ENCODE measurements at places on chromosomes 7 and 10.
A peak's percentile ranks its signal among the peaks of the same experiment; 100 is the strongest.

DNA sequence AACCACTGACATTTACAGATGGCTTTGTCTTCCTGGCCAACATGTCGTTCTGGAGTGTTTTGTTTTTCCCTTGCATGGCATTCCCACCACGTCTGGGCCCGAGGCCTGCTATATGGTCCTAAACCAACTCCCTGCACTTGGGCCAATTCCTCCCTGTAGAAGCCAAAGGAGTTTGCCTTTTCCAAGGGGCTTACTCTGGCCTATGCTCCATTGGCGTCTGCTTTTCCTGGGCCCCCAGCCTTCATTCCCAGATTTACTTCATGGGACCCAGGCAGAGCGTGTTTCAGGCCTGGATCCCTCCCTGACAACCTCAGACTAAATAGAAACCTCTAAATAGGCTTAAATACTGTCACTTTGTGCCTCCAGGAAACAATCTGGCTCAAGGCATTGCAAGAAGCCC, 60.7 kb downstream of the MINDY4 start:
- no peak for DNase-seq

DNA sequence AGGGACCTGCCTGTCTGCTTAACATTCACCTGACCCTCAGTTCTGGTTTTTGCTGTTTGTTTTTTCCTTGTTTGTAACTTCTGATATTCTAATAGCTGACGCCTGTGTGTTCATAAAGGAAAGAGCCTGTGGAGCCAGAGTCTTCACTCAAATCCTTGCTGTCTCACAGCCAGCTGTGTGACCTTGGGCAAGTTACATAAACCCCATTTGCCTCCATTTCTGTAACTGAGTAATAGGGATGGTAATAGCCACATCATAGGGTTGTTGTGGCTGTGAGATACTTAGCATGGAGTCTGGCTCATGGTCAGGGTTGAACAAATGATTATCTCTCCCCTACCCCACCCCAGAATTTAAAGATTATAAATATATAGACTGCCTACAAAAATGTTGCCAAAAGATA, 27.0 kb downstream of the WBP1L start:
- DNase-seq: no peak

- no peak for DNase-seq
These were observed 62.1 kb upstream of the STEAP1B start for GRCh38 chr7:22561895-22562593.

- DNase-seq: no peak
These were observed 22.5 kb upstream of the MMP21 start for GRCh38 chr10:125797994-125798662.

DNA sequence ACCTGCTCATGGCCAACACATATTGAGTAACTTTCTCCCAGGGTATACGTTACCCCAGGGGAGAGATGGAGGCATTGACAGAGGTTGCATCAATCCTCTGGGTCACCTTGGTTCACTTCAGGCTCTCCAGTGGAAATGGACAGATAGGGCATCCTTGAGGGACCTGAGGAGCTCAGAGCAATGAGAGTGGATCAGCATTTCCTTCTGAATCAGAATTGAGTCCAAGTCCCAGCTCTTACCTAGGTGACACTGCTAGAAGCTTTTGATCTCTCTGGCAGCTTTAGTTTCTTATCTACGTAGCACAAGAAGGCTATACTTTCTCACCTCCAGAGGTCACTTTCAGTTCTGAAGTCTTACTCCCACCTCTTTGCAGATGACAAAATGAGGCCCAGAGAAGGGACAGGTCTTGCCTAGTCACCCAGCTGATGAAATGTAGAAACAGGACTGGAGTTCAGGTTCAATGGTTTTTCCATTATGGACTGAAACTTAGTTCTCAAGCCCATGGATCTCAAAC, 35.2 kb downstream of the PANK1 start:
- peak; percentile 5 for DNase-seq

GRCh38 chr7:34823650-34824258, 165.7 kb downstream of the NPSR1 start:
- DNase-seq: peak; percentile 54

DNA sequence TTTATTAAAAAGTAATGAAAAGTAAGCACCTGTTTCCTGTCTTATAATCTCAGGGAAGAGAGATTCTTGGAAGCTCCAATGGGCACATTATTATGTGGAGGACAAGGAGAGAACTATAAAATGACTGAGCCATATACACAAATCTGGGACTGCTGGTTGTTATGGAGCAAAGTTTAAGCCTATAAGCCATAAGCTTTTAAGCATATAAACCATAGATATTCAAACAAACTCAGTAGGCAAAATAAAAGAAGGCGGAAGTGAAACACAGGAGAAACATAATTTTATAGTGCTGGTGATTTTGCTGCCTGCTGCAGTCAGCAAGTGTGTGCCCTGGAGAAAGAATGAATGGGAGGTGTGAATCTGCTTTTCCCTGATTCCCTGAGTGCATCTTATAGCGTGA, 274.4 kb downstream of the KIF20B start:
- DNase-seq: no peak

- DNase-seq: no peak
These were observed 83.2 kb upstream of the PRR15 start for GRCh38 chr7:29480451-29480850.

DNA sequence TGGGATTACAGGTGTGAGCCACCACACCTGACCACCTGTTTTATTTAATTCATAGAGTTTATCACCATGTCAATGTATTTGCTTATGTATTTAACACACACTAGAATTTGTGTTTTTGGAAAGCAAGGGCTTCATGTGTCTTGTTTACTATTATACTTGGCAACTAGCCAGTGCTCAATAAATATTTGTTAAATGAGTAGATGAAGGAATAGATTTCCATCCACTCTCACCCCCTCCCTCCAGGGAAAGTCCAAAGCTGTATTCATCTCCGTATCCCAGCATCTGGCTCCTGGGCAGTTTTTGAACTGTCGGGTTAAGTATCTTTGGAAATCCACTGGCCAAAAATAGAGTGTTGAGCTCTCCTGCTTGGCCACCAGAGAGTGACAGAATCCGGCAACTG, 4.6 kb upstream of the RADIL start:
- no peak for DNase-seq

DNA sequence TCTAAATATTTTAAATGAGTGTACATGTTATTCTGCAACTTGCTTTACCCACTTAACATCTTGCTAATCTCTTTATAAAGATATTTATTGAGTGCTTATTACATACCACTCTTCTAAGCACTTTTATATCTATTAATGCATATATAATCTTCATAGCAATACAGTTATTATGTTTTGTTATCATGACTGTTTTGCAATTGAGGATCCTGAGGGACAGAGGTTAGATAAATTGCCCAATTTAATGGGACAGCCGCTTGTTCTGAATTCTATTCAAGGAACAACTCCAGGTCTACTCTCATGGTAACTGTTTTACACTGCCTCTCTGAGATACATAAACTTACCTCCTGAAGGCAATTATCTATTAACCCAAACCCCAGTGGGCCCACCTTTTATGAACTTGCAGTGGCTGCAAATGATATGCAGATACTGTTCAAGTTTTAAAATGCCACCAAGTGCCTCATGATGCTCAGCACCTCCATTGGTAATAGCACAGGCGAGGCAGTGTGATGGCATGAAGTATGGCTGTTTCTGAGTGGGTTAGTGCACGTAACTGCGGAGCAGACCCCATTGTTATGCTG, 60.5 kb downstream of the PON1 start:
- no peak for DNase-seq

DNA sequence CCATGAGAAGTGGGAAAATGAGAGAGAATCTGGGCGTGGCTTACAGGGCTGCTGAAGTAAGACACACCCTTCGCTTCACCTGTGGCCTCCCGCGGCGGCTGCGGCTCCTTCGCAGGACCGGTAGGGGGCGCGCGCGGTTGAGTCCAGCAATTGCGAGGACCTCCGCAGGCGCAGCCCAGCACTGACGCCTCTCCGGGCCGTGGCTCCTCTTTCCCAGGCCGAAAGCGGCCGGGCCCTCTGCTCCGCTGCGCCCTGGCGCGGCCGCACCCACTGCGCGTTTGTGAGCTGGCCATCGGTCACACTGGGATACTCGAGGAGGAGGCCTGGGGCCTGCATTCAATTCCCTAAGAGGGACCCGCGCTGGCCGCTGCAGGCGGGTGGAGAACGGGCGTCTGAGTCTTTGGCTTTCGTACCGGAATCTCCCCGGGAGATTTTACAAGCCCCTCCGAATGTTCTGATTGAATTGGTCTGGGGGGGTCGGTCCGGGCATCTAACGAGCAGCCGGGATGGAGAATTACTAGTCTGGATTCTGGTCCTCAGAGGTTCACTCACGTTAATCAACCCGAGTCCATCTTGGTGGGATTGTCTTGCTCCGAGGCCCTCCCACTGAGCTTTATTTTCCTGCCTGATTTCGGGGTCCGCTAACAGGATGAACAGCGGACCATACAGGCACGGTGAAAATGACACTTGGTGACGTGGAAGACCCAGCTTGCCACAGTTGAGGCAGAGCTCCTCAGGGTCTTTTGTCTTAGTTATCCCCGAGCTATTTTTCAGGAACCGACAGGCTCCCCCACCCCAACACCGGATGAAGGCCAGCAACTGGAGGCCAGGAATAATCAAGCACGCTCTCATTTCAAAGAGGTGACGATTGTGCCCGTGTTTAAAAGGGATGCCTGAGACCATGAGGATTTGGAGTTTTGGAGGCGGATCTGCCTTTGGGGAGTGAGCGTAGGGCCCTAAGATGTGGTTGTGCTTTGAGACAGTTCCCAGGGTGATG, at the start of gene LRRD1:
Gene LRRD1 (minus strand): TSS at position 215 of the 997 bp plus-strand sequence. CDS start 13,940 bp downstream, outside the sequence.
- peak; percentile 80 for DNase-seq

DNA sequence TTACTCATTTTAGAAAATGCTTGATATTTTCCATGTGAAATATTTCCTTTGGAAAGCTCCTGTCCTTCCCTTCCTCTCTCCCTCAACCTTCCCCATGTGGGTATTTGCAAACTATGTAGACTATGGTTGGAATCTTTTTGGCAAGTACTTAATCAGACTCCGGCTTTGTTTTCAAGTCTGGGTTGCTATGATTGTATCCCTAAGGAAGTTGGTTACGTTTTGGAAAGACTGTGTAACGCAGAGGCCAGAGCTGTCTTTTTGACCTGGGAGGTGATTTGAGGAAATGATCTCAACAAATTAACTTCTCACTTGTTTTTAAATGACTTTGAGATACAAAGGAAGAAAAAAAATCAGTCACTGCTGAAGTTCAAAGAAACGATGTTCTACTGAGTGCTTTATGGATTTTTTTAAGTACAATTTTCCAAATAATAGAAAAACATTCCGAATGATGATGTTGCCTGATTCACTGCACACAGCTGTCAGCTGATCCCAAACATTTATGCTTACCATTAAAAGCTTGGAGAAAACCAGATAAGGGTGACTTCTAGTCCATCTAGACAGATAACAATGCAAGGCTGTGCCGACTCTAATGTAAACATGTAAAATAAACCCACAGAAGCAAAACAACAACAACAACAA, 145.5 kb upstream of the CELF2 start:
- no peak for DNase-seq

DNA sequence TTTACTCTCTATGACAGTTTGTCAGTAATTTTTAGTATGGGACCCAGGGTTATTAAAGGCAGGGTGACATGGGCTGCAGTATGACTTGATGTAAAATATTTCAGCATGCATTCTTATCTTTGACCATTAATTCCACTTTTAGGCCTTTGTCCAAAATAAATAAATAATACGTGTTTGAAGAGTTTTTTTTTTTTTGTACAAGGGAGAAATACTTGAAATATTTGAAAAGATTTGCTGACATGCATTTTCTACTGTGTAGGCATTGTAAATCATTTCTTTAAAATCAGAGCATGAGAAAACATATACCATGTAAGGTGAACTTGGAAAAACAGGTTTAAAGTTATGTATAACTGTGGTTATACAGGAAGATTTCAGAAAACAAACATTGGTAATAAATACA, 23.5 kb downstream of the NRG3 start:
- no peak for DNase-seq

DNA sequence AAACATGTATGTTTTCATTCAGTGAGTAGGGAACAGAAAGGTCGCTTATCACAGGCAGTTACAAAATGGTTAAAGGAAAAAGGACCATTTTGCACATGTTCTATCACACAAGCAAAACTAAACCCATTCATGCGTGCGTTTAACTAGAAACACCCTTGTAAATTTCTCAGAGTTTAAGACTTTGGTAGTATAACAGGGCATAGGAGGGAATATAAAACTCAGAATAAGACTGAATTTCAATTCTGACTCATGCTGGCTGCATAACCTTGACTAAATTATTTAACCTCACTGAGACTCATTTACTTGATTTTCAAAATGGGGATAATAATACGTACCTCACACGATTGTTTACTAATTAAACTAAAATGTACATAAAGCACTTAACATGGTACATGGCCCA, 243.8 kb upstream of the PTN start:
- no peak for DNase-seq

DNA sequence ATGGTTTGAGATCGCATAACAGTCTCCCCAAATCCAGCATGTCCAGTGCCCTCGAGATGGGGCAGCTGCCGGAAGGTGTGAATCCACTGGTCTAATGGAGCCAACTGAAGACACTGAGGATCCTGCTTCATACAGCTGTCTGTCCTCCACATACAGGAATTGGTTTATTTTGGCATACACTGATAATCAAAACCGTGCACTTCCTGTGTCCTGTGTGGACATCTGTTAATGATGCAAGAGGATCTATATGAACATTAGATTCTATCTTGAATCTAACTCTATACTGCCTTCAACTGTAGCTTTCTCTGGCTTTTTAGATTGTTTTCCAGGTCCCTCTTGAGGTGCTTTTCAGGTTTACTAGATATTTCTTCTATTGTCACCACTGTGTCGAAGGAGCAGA, 3.0 kb upstream of the JAZF1 start:
- no peak for DNase-seq

DNA sequence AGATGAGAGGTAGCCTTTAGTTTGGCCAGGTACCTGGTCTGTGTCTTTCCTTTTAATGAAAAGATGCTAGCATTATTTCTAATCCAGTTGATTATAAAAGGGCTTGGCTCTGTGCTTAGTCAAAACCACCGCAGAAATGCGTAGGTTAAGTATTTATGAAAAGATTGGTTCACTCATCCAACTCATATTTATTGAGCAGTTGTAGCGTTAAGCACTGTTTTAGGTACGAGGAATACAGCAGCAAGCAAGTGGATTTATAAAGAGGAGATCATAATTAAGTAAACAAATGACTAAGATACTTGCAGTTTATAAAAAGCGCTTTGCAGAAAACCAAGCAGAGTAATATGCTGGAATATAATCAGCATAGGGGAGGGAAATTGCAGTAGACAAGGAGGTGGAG, 129.8 kb downstream of the PPP1R17 start:
- DNase-seq: no peak

- no peak for DNase-seq
These were observed 42.3 kb downstream of the COA1 start for GRCh38 chr7:43686991-43687390.

DNA sequence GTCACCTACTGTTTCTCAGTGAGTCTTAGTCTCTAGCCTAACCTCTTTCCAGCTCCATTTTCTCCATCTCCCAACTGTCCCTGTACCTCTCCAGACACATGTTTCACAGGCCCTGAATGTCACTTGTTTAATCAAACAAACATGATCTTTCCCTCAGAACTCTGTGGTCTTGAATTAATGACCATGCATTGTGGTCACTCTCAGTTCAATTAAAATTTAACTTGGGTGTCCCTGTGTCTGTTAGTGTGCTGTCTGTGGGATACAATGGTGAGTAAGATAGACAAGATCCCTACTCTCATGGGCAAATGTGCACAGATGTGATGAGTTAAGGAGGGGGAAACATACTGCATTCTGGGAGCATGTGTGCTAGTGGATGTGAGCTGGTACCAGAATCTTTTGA, 65.0 kb downstream of the RBM33 start:
- no peak for DNase-seq

All from GM19239 (cell line).